ENCODE measurements at places on chromosomes 2 and 18.

DNA sequence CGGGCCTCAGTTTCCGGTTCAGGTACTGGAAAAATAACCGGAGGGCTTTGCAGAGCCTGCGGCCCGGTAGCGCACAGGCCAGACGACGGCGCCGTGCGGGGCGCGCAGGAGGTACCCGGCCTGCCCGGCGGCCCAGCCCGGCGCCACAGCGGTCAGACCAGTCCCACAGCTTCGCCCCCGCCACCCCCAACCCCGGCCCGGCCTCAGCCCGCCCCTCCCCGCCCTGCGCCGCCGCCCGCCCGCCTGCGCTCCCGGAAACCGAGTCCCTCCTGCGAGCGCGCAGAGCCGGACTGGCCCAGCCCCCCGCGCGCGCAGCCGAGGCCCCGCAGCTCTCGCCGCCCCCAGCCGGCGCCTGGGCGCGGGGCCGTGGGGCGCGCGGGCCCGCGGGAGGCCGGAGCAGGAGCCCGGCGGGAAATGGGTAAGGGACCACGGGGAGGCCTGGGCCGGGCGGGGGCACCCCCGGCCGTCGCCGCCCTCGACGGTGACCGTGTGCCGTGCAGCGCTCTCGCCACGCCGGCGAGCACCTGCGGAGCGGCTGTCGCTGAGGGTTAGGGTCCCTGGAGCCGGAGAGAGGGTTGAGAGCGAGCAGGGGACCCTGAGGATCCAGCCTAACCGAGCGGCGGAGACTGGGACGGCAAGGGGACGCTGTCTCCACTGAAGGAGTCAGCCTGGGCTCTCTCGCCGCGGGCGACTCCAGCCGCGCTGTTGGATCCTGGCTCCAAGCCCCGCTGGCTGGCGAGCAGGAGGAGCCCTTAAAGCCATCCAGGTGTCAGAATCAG is 16.5 kb upstream of the PSD4 start:
- no peak for DNase-seq

GRCh38 chr2:160407393-160408172 is 86.0 kb downstream of the RBMS1 start:
- no peak for DNase-seq

DNA sequence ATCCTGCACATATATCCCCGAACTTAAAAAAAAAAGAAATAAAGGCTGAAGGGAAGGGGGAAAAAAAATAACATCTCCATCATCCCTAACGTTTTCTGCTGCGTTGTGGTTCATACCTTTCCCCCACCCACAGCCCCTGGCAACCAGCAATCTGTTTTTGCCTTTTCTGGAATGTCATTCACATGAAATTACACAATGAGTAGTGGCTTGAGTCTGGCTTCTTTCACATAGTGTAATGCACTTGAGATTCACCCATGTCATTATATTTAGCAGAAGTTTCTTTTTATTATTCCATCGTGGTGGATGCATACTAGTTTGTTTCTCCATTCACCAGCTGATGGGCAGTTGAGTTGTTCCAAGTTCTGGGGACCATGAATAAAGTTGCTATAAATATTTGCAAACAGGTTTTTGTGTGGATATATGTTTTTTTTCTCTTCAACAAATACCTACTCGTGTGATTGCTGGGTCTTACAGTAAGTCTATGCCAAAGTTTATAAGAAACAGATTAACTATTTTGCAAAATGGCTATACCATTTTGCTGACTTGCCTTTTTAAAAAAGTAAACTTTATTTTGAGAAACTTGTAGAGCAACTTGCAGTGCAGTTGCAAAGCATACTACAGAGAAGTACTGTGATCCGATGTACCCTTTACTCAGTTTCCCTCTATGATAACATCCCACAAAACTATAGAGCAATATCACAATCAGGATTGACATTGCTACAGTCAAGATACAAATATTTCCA is 322.5 kb downstream of the LPIN1 start:
- DNase-seq = no peak

DNA sequence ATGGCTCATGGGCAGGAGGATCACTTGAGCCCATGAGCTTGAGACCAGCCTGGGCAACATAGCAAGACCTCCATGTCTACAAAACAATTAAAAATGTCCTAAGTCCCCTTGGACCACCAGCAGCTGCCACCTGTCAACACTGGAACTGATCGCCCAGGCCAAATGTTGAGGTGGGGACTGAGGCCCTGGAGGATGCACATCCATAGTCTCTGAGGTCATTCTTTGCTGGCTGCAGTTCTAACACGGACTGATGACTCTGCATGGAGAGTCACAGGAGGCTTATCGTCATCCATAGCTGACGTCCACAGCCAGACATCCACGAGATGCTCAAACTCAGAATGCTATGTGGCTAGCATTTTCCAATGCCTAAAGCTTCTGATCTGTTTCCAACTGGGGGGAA is 151.3 kb downstream of the BCL2 start:
- DNase-seq = no peak

DNA sequence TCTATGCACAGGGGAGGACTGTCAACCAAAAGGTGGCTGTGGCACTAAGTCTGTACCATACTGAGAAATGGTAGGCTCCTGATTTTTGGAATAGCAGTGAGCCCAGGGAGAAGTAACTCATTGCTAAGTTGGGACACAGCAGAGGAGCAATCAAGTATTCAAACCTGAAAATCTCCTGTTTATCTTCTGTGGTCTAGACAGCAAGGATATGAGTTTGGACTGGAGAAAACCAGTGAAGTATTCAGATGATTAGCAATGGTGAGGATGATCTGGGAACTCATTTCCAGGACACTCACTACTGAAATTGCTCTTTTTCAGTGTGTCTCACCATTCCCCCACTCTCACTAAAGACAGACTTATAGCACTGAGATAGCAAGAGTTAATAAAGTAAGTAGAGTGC is 112.0 kb downstream of the GULP1 start:
- DNase-seq = no peak

GRCh38 chr18:35371412-35372195 is 5.5 kb downstream of the ZNF396 start:
- no peak for DNase-seq

DNA sequence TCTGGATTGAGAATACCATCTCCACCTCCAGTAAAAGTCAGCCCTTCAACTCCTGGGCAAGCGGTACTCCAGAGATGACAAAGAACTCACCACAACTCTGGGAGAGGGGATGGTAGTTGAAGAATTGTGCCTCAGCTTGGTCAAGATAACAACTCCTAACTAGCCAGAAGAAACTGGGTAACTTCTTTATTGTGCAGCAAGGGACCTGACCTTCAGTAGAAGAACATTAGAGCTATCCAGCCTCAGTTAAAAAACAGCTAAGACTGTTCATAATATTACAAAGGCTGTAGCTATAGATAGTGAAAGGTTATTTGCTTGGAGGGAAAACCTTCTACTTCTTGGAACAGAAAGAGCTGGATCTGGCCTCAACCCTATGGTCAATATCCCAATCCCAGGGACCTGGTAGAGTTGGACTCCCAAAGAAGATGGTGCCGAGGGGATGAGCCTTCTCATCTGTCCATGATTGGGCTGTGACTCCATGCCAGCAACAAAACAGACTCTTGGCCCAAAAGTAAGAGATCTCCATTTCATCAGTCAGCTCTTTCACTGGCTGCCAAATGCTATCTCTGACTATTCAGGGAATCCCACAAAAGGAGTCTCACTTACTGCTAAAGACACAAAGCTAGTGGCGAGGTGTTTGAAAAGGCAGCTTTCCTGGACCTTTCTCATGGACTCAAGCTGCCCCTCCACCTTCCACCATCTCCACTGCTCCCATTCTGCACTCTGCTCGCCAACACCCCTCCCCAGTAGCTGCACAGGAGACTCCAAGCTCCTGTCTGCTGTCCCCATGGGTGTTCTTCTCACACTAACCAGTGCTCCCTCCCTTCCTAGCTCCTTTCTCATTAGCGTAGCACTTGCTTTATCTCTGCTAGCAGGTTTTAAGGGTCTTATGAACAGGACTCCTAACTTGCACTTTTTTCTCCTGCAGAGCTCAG is 145.8 kb downstream of the CAPN13 start:
- DNase-seq = no peak

DNA sequence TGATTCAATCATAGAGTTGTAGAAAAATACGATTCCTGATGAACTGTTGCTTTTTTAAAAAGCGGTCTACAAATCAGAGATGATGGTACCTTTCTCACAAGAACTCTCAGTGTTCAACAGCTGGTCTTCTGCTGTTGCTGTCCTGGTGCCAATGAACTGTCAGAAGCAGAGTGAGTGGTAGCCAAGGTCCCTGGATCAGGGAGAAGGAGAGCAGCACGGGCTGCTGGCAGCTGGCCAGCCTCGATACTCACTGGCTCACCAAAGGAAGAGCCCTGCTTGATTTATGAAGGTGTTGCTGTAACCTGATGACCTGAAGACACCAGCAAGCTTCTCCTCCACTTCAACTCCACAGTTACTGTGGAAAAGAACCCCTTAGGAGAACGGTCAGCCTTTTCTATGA is 300.8 kb upstream of the SOX11 start:
- no peak for DNase-seq

DNA sequence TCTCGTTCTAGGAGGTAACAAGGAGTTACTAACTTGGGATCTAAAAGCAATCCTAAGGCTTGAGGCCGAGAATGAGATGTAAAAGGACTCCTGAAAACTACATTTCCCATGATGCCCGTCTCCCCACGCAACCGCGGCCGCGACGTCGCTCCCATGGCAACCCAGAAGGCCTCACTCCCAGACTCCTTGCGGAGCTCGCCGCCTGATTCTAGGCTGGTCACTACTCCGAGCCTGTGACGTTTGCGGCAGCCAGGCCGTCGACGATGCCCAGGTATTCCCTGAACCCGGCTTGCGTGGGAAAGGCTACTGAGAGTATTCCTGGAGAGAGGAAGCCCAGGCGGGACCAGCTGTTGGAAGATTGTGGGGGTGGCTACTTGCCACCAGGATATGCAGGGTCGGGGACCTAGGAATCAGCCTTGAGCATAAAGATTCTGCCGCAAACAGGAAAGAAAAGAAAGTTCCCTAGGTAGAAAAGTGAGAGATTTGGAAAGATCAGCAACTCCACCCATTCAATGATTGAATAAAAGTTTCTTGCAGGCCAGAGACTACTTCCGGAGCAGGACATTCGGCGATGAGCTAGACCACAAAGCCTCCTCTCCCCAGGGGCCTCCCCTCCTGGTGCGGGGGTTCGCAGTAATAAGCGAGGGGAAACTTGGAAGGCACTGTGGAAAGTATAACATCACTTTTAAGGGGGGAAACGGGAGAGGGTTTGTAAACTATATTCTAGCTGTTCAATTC is at the start of gene DYNC2LI1:
TSS of gene DYNC2LI1 (plus strand) at position 164 of the 738 bp plus-strand sequence. CDS start at position 264, 100 bp downstream.
- DNase-seq = peak; percentile 65

- no peak for DNase-seq
Observed at GRCh38 chr2:86171295-86171694, 24.0 kb downstream of the IMMT start.

DNA sequence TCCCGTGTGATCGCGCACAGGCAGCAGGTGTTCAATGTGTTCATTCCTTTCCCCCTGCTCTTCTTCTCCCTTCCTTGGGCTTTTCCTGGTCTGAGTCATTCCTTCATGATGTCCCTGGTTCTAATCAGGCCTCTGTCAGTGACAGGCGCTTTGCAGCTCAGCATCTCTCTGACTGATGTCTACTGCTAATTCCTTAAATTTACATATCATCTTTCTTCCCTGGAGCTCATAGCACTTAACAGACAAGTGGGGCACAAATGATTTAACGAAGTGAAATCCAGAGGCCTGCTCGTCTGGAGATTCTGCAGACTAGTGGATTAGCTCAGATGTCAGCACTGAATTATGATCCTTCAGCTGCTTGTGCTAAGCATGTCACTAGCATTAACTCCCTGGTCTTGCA is 77.9 kb downstream of the NRP2 start:
- no peak for DNase-seq

DNA sequence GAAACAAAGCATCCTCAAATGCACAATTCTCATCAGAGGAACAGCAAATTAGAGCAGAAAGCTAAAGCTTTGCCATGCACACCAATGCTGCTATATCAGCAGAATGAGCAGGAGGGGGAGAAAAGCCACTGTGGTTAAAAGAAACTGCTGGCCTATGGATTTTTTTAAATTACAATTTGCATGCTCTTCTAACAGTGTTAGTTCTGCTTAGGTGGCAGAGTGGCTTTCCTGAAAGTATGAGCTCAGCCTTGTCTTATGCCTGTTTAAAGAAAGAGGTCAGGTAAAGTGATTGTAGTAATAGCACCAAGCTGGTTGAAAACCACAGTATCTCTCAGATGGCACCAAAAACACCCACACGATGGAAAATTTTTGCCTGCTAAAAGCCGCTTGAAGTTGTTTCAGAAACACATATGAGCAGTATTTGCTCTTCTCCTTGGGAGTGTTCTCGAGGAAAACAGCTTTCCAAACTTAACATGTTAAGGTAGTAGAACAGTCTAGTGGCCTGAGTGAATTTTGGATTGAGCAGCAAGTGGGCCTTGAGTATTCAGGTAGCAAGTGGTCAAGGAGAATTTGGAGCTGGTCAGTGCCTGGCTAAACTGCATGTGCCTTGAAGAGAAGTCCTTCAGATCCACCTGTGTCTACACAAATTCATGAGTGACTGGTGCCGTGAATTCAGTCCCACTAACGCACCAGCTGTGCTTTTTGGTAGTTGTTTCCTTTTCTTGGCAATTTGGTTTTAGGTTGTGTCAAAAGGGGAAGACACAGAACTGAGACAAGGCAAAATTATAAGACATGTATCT is 19.6 kb upstream of the NDUFV2 start:
- no peak for DNase-seq

- no peak for DNase-seq
Observed at GRCh38 chr2:52077159-52077558, 1045.2 kb upstream of the NRXN1 start.

DNA sequence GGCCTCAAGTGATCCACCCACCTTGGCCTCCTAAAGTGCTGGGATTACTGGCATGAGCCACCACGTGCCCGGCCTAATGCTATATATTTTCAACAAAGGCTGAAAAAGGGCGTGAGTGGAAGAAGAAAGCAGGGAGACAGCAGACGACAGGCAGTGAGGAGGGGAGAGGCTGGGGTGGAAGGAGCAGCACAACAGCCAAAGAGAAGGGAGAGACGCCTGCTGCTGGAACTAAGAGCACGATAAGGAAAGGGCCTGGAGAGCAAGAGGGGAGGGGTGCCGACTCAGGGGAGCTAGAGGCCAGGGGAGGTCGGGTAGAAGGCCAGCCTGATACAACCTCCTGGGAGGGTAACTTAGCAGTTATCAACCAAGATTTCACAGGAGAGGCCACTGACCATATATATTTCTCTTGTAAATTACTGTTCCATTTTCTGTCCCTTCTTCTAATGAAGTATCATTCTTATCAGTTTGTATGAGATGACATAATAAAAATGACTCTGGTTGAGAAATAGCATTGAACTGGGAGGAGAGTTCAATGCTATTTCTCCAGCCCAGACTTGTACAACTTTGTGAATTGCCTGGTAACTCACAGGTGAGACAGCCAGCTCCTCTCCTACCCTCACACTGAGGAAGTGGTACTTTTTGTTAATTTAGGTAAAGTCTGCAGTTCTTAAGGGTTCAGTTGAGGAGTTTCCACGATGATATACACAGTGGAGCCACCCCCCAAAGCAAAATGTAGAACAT is 5.8 kb upstream of the RNU4ATAC start:
- DNase-seq = no peak

Data from NCI-H2107 (cell line).